ENCODE measurements at places on chromosomes 2 and 18.
A peak's percentile ranks its signal among the peaks of the same experiment; 100 is the strongest.

DNA sequence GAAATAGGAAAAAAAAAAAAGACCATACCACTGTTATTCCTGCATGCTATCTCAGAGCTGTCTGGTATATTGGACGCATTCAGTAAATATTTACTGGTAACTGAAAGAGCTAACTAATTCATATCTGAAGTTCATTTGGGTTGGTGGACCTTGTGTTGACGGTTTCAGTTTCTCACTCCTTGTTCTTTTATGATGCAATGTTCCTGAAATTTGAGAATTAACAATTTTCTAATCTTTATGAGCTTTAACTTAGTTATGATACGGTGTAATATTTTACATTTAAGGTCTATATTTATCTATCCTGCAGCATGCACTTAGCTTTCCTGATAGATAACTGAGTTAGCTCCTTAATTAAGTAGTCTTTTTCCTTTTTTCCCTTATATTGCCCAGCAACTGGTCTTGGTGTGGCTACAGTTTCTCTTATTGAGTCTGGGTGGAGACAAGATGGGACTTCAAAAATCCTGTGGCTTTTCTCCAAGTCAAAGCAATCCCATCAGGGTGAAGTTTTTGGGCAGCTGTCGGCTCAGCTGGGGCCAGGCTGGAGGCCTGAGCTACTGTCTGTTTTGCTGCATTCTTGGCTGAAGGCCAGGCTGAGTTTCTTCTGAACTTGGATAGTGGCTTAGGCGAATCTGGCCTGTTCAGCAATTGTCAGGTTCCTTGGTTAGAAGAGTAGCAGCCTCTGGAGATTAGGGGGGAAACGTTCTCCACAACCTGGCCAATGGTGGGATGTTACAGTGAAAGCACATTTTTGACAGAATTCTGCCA is 78.4 kb upstream of the MEX3C start:
- DNase-seq = peak; percentile 27

GRCh38 chr18:39521164-39521563 is 1955.6 kb upstream of the CELF4 start:
- no peak for DNase-seq

- DNase-seq = peak; percentile 43
Measured at GRCh38 chr2:23669413-23670244, 257.3 kb downstream of the ATAD2B start.

DNA sequence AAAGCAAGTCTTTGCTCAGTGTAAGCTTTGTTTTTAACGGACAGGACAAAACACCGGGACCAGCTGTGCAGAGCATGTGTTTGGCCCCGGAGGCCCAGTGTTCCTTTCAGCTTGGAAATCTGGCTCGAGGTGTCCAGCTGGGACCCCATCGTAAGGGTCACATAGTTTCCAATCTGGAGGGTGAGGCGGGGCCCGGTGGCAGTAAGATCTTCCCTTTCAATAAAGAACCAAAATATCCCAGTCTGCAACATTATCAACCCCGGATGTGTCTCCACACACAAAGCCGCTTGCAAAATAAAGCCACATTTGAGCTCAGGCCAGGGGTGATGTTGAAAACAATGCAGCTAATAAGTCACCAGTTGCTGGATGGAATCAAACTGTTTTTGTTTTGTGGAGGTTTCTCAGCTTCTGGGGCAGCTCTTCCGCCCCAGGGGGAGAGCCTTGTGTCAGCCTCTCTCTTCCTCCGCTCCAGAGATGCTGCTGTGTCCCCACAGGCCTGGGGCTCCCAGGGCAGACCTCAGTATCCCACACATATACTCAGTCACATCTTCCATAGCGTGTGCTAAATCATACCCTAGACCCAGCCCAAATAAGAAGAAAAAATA is 138.6 kb upstream of the GLI2 start:
- DNase-seq = peak; percentile 64

- no peak for DNase-seq
Measured at GRCh38 chr2:163600801-163601200, 135.0 kb downstream of the FIGN start.

DNA sequence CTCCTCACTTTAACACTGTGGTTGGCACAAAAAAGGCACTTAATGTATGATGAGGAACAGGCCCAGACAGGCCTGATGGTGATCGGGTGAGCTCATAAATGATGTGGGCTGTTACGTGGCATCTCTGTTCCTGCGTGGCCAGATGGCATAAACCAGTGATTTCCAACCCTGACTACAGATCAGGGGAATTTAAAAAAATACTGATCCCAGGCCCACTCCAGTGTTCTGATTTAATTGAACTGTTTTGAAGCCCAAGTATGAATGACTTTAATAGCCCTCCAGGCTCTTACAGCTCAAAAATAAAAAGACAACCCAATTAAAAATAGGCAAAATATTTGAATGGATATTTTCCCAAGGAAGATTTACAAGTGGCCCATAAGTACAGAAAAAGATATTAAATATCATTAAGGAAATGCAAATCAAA is 48.2 kb downstream of the LIPG start:
- DNase-seq = no peak

DNA sequence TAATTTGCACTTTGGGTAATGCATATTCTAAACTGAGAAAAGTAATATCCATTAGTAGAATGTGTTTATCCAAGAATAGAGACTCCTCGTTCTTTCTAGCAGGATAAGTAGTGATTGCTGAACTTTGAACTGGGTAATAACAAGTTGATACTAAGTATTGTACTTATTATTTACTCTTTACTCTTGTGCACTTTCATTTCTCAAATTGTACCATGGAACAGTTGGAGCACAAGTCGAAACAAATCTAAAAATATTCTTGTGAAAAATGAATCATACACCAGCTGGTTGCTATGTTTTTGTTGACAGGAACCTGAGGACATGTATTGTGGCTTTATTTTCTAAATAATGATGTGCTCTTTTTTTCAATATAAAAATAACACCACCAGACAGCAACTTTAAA is 111.9 kb downstream of the RGPD3 start:
- DNase-seq = no peak

DNA sequence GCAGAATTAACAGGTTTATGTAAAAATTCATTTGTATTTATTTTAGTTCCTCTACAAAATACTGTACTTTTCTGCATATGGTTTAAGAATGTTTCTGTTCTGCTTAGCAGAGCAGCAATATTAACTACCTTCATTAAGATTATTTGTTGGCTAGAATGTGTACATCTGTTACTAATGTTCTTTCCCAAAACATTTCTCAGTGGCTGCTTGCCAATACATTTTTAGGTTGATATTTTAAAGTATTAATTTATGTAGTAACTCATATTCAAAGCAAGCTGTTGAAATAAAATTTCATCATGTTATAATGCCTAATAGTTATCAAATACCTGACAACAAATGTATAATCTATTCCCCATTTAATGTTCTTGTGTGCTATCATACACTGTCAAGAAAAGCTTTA is 40.3 kb downstream of the PRKD3 start:
- DNase-seq = peak; percentile 53

DNA sequence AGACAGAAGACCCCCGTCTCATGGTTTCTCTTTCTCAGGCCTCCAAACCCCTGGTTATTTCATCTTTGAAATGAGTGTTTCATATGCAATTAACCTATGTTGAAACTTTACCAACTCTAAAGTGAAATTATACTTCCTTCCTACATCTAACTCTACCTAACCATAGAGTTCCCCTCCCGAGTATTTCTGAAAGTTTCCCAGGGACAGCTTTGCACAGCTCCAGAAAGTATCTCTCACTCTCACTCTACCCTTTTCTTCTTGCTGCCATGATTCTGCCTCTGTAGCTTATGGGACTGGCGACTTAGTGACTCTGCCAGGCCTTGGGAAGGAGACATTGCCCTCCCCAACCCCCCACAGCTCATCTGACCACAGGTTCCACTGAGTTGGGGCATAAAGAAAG is 107.9 kb downstream of the B3GNT2 start:
- DNase-seq = no peak

DNA sequence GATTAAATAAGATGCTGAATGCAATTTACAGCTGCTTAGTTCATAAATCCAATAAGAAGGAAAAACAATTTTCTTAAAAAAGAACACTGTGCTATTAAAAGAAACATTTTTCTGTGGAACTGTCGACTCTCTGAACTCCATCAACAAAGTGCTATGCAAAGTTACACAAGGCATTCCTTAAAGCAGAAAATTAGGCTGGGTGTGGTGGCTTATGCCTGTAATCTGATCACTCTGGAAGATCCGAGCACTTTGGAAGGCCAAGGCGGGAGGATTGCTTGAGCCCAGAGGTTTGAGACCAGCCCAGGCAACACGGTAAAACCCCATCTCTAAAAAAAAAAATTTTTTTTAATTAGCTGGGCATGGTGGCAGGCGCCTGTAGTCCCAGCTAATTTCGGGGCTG is 13.0 kb downstream of the MCM6 start:
- no peak for DNase-seq

- no peak for DNase-seq
Measured at GRCh38 chr2:201118961-201119854, 3.2 kb downstream of the CFLAR start.

DNA sequence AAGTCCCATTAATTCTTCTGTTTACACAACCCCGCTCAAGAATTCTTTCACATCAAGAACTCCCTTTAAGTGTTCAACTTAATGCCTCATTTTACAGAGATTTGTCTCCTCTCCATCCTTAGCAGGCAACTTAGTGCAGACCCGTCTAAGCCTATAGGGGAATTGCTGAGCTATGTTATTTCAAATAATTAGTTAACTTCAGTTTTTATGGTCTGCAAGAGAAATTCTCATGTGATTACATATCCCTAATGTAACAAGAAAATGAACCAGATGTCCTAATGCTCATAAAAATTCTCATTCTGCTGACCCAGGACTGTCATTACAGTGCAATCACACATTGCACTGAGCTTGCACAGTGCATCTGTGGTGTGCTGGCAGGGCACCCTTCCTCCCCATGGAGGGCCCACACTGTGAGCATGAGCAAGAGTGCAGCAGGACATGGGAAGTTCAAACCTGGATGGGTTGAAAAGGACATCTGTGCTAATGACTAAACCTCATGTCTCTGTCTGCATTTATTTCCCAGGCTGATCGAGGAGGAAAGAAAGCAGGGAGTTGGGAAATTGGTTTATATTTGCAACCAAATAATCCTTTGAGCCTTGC is 97.1 kb downstream of the COL5A2 start:
- peak; percentile 69 for DNase-seq

- no peak for DNase-seq
Measured at GRCh38 chr2:43228321-43228751, 1.9 kb upstream of the ZFP36L2 start.

DNA sequence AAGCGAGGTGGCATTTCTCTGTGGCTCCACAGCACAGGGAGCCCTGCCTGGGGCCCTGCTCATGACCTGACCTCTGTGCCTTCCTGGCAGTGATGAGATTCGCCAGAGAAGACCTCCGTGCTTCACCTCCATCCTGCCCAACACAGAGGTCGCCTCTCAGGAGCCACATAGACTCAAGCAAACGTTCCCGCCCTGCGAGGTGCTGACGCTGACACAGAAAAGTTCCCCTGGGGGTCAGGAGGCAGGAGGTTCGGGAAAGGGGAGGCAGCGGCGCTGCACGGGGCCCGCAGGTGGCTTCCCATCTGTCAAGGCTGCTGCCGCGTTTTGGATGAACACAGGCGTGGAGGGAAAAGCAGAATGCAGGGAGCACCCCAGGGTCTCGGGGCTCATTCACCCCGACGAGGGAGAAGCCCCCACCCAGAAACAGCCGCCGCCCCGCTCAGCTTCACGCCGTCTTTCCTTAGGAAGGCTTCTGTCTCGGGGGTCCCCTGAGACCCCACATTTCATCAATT is 579.6 kb upstream of the SALL3 start:
- no peak for DNase-seq

DNA sequence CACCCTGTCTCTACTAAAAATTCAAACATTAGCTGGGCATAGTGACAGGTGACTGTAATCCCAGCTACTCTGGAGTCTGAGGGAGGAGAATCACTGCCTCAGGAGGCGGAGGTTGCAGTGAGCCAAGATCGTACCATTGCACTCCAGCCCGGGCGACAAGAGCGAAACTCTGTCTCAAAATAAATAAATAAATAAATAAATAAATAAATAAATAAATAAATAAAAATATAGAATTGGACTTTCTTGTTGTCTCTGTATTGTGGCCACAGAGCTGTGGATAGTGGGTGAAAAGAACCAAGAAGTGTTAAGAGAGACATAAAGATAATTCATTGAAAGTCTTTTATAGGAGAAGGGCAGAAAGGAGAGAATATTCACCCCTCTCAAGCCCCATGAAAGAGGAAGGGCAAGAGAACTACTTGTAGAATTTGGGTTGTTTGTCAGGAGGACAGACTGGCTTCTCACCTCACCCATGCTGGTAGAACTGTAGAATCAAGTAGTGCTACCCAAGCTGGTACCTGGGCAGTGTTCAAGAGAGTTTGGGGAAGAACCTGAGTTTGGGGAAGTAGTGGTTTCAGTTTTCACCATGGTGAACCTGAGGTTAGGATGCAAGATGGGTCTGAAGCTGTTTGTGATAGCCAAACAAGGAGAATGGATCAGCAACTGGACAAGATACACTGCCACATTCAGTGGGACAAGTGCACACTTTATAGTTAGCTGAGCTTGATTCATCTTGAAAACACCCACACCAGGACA is 256.5 kb downstream of the CD226 start:
- DNase-seq = no peak

DNA sequence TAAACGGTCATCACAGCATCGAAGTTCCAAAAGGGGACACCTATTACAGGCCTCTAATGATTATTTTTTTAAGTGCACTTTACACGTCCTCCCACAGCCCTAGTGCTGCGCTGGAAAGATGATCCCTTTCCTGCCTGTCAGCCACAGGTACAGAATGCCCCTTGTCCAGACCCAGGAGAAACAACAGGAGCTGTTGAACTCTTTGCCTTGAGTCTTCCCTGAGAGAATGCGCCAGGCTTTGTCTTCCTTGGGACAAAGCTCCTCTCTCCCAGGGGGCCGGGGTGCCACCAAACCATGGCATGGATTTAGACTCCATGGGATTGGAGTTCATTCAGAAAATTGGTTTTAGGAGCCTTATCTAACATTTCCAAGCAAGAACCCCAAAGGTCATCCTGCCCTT is 319.0 kb upstream of the SOX11 start:
- DNase-seq = peak; percentile 27

- DNase-seq = no peak
Measured at GRCh38 chr2:20434588-20435294, 12.1 kb upstream of the RHOB start.

DNA sequence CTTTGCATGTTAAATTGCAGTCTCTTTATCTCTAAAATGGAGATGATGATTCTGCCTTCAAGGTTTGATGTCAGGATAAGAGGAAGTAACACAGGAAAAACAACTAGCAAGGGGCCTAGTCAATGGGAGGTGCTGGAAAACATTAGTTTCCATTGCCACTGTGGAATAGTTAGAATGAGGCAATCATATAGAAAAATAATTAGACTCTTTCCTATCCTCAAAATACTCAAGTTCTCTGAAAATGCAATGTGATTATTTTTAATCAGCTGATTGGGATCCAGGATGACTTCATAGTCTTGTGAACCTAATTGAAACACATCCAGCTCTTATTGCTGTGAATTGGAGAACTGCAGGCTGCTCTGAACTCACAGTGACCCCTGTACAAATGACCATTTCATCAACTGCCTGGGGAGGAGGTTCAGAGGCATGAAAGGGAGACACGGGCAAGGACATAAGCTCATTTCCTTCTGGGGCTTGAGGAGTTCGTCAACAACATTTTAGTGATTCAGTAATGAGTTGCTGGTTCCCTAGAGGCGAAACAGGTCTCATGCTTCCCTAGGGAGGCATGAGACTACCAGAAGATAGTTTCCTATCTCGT is 422.5 kb downstream of the LPIN1 start:
- peak; percentile 42 for DNase-seq

GRCh38 chr2:207512356-207512755 is 17.4 kb upstream of the CREB1 start:
- DNase-seq = no peak

All from fibroblast of upper back skin (primary cell).